Activated gamma-delta T cell (primary cell): ENCODE measurements at places on chromosomes 2 and 18.

- no peak for DNase-seq
These were observed 121.9 kb downstream of the MCFD2 start for GRCh38 chr2:46793423-46794416.

GRCh38 chr2:122100346-122100745 lies 344.9 kb downstream of the TSN start:
- DNase-seq, result no peak

DNA sequence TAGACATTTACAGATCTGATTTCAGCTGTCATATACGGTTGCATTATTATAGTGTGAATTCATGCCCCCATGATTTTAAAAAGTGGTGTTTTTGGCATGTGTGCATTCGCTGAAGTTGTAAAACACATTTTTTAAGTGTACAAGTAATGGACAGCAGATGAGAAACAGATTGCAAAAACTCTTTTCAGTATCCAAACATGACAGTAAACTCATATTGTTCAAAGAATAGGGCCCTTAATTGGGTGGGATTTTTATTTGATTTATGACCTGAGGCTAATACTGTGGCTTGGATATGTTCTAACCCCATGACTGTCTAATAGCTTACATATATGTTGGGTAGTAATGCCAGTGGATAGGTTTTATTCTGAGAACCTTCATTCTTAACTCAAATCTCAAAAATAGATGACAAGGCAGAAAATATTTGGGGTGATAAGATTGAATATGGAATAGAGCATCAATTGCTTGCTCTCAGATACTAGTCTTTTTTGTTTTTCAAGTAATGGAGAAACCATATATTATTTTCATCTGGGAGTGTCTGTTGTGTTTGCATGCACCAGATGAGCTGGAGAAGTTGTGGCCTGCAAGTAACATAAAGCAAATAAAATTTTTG lies 118.6 kb downstream of the PARD3B start:
- no peak for DNase-seq

GRCh38 chr2:3736112-3736511 lies 32.7 kb downstream of the DCDC2C start:
- DNase-seq, result no peak

GRCh38 chr2:67599561-67599960 lies 202.4 kb downstream of the ETAA1 start:
- no peak for DNase-seq

DNA sequence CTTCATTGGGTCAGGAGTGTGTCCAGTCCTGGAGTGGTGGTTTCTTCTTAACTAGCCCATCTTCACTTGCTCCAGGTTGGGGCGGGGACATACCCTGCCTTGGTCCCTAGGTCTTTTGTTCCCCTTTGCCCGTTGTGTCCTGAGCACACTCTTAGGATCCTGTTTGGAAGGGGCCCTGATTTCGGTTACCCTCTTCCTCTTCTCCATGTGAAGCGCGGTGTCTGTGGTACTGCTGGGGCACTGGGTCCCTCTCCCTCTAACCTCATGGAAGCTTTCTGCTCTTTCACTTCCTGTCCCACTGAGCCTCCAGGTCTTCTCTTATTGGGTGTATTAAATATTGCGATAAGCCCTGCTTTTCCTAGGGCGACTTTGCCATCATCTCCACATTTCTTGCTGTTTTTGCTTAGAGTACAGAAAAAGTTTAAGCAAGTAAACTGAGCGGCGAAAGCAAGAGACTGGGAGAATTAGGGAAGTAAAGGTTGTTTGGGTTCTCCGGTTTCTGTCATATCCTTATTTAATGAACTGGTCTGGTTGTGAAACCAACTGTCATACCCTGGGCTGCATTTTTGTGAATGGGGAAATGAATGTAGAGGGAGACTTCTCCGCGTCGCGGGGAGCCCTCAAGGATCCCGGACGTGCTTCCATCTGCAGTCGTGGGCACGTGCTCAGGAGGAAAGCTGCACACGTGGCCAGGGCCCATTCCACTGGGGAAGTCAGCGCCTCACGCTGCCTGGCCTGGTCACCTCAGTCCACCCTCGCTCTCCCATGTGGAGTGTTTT lies 73.8 kb upstream of the B3GNT7 start:
- DNase-seq, result no peak

DNA sequence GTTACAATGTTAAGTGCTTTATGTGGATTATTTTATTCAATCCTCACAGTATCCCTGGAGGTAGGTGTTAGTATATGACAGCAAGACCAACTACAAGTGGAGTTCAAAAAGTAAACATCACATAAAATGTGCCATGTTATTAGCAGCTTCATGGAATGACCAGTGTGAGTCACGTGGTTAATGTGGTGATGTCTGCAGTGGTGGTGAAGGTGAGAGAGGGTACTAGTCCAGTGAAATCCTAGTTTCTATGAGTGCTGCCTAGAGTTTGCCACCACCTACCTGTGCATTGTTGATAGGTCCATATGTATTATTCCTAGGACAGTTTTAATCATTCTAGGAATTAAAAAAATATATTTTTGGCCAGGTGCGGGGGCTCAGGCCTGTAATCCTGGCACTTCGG lies 865.2 kb upstream of the DDX18 start:
- DNase-seq, result no peak

DNA sequence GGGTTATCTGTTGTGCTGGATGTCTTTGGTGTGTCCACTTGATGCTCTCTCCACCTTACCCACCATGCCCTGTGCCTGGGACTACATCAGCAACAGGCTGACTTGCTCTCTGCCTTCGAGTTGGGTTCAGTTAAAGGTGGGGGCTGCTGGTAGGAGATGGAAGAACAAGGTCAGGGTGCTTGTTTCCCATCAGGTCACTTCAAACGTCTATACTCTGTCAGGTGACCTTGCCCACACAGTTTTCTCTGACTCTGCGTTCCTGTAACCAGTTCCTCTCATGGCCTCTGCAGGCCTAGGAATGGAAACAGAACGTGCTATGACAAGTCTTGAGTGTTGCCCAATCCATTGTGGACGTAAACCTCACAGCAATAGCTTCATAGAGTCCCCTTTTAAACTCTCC lies 38.4 kb upstream of the PAPOLG start:
- DNase-seq, result no peak

- no peak for DNase-seq
These were observed 194.0 kb downstream of the ACTR3 start for GRCh38 chr2:114083717-114084387.

GRCh38 chr18:65994302-65994701 lies 243.5 kb downstream of the CDH7 start:
- no peak for DNase-seq

GRCh38 chr2:119428488-119429224 lies 3.0 kb upstream of the TMEM37 start:
- DNase-seq, result no peak

- no peak for DNase-seq
These were observed 4.7 kb downstream of the CDK5R2 start for GRCh38 chr2:218964041-218964771.

DNA sequence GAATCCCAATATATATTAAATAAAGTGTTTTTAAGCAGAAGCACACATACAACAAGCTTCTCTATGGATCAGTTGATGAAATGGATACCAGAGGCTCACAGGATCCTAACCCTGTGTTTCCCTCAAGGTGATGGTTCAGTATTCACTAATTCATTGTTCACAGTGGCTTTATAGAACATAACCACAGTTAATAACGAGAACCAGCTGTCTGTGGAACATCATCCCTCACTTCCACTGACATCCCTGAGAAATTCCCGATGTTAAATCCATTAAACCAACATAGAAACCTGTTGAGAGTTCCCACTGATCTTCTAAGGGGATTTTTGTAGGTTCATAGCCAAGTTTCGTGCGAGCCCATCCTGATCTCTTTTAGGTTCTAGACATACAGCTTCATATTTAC lies 29.0 kb downstream of the CCDC195 start:
- no peak for DNase-seq

- no peak for DNase-seq
These were observed 34.7 kb upstream of the REEP1 start for GRCh38 chr2:86372133-86372532.

- DNase-seq, result no peak
These were observed 730.4 kb downstream of the METTL4 start for GRCh38 chr18:1840878-1841277.

- no peak for DNase-seq
These were observed 23.9 kb upstream of the EPAS1 start for GRCh38 chr2:46273225-46273863.

DNA sequence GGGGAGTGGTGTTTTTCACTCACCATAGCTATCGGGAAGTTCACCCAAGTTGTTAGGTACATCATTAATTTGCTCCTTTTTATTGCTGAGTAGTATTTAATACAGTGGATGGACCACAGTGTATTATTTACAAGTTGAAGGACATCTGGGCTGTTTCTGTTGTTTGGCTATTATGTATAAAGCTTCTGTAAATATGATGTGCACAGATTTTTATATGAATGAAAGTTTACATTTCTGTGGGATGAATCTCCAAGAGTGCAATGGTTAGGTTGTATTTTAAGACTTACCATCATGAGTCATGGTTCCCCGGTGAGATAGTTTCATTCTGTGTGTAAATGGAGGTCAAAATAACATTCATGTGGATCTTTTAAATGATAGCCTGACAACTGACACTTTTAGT lies 337.4 kb downstream of the PTPRM start:
- no peak for DNase-seq

DNA sequence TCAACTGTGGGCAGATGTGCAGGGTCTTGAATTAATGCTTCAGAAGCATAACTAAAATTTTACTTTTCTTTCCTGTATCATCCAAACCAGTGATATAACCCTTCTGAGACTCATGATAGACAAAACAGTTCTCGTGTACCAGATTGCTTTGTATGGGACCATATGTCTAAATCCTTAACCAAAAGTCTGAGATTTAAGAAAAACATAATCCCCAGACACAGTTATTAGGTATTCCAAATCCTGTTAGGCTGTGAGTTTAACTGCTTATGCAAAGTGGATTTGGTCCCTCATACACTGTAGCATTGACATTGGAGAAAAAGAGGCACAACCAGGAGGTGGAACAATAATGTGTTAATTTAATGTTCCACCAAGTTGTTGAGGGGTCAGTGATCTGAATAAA lies 235.0 kb downstream of the PMAIP1 start:
- no peak for DNase-seq

DNA sequence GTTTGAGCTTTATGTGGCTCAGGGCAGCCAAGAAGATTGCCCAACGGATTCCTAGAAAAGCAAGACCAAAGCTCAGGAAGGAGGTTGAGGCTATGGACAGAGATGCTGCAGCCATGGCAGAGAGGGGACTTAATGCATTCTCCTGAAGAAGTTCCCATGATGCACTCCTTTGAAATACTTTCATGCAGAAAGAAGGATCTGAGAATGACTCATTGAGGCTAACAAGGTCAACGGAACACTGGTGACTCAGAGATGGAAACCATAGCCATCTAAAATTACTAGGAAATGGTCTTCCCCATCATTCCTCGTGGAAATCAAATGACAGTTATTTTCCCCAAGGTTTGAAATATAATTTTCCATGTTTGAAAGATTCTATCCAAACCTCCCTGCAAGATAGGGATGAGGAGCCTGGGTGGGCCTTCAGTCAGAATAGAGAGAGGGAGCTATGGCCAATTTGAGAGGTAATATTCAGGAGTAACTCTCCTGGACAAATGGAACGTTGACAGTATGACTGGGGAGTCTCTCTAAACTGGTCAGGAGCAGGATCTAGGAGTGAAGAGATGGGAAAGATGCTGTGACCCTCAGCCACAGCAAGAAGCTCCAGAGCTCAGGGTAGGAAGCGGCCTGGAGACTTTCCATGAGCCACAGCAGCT lies 63.0 kb downstream of the REEP1 start:
- DNase-seq, result no peak

DNA sequence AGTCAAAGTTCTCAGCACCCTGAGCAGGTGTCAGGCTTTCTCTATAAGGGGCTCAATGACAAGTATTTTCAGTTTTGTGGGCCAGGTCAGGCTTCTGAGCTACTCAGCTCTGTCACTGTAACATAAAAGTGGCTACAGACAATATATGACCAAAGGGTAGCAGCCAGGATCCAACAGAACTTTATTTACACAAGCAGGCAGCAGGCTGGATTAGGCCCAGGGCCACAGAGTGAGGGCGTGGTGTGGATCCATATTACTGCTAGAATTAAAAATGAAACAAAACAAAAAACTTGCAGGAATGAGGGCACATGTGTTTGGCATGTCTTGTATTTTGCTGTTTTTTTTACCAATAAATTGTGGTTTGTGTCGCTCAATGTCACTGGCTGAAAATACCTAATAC lies 143.7 kb downstream of the EIPR1 start:
- no peak for DNase-seq

DNA sequence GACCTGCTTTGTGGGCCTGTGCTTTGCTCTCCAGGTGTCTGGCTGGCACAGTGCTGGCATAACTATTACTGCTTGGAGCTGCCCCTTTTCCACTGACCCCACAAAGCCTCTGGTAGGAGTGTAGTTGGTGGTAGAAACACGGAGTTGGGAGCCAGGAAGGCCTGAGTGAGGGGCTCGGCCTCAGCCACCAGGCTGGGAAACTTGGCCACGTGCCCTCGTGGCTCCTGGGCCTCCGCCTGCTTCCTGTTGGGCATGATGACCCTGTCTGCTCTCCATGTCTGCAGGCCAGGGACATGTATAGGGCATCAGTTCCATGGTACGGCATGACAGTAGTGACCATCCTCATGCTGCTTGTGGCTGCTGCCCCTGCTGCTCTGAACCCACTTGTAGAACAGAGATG lies 241.2 kb downstream of the FAM210A start:
- no peak for DNase-seq

GRCh38 chr18:5214583-5215351 lies 17.7 kb upstream of the AKAIN1 start:
- no peak for DNase-seq

DNA sequence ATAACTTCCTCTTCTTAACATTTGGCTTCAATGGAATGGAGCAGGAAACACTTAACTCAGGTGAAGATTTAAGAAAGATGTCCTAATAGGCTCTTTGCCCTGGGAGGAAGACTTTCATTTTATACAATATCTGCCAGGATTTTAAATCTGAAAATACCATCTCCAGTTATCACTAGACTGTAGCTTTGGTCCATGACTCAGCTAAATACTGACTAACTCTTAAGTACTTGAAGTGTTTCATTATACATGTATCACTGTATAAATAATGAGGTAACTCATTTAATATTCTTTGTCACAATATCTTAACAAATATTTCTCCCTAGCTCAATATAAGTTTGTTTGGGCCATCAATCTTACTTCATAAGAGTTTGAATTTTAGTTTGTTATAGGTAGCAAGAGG lies 34.7 kb downstream of the RBKS start:
- DNase-seq, result no peak

- no peak for DNase-seq
These were observed 268.9 kb downstream of the NAPG start for GRCh38 chr18:10794771-10795170.

GRCh38 chr2:64313398-64313723 lies 140.6 kb upstream of the LGALSL start:
- no peak for DNase-seq

- DNase-seq, result no peak
These were observed 34.6 kb downstream of the ERCC3 start for GRCh38 chr2:127259355-127259754.

- DNase-seq, result no peak
These were observed 51.9 kb downstream of the REEP1 start for GRCh38 chr2:86285571-86285970.

GRCh38 chr18:62558015-62558663 lies 35.3 kb downstream of the ZCCHC2 start:
- DNase-seq, result no peak
